Activated naive CD8-positive, alpha-beta T cell treated with anti-CD3 and anti-CD28 coated beads for 36 hours (primary cell): ENCODE measurements at places on chromosomes 1 and 21.

- DNase-seq, result no peak
Observed at GRCh38 chr1:88552226-88552625, 131.8 kb upstream of the PKN2 start.

DNA sequence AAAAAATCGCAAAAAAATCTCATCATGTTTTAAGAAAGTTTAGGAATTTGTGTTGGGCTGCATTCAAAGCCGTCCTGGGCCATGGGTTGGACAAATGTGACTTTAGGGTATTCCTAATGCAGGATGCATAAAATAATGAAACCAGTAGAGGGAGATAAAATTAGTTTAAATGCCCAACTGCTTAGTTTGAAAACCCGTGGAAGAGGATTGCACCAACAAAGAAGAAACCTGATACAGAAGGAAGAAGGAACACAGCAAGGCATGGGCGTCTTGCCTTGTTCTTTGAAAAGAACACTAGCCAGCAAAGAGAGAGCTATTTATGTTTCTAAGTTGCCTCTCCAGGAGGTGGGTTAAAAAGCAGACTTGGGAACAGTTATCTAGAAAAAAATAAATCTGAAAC lies 37.9 kb downstream of the WDR3 start:
- DNase-seq, result no peak

DNA sequence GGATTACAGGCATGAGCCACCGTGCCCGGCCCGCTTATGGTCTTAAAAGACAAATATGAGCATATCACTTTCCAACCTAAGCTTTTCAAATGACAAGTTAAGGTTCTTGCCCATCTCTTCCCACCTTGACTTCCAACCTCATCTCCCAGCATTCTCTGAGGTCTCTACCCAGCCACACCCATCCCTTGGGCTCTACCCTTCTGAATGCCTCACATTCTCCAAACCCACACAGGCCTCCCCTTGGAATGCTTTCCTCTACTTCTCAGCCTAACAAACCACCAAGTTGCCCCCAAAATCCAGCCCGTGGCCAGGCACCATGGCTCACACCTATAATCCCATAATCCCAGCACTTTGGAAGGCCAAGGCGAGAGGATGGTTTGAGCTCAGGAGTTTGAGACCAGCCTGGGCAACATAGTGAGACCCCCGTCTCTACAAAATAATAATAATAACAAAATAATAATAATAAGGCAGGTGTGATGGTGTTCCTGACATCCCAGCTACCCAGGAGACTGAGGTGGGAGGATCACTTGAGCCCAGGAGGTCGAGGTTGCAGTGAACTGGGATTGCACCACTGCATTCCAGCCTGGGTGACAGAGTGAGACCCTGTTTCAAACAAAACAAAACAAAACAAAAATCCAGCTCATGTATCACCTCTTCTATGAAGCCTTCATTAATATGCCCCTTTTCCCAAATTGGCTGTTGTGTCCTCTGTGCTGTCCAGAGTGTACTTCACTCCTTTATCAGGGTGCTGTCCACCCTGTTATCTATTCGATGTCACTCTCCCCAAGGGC lies 11.2 kb downstream of the DCST2 start:
- no peak for DNase-seq

- no peak for DNase-seq
Observed at GRCh38 chr1:155507945-155508344, 54.7 kb downstream of the ASH1L start.

DNA sequence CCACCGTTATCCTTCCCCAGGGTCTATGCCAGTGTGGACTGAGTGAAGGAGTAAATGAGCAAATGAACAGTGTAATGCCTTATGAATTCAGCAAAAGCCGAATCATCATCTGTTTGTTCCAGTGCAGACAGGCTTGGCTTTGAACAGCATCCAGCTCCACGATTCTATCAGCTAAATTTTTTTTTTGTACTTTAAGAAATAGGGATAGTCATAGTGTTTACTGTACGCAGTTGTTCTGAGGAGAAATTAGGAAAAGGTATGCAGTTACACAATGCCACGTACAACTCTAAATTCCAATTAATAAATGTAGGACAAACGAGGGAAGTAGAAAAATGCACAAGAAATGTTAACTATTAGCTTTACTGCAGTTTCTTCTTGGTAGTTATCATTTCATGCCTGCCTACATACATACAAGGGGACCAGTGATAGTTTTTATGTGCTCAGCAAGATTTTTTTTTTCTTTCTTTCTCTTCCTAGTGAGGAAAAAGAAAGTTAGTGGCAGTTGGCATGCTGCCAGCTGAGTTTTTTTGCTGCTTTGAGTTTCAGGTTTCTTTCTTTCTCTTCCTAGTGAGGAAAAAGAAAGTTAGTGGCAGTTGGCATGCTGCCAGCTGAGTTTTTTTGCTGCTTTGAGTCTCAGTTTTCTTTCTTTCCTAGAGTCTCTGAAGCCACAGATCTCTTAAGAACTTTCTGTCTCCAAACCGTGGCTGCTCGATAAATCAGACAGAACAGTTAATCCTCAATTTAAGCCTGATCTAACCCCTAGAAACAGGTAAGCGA lies at the start of gene IFI44L:
Gene IFI44L, plus strand, starts transcription at position 646 of the 777 bp plus-strand sequence. CDS start 7,468 bp downstream, outside the sequence.
- peak; percentile 63 for DNase-seq

- no peak for DNase-seq
Observed at GRCh38 chr1:211381481-211382181, 55.0 kb downstream of the TRAF5 start.

- DNase-seq, result no peak
Observed at GRCh38 chr1:16172964-16173446, 17.1 kb upstream of the EPHA2 start.

DNA sequence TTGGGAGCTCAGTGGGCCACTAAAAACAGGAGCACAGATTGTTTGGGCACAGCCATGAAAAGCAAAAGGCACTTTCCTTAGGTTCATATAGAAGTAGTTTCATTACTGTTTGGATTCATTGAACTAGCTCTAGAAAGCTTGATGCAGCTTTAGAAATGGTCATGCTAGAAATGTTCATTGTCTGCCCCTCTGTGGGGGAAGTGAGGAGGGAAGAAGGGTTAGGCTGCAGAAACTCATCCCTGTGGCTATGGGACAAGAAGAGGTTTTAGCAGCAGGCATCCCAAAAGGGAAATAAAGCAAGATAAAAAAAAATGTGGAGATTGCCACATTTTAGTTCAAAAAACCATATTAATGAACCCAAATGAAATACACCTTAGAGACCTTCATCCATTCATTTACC lies 359.6 kb upstream of the PTBP2 start:
- no peak for DNase-seq

GRCh38 chr21:34973685-34974084 lies 75.4 kb downstream of the RUNX1 start:
- DNase-seq, result no peak

DNA sequence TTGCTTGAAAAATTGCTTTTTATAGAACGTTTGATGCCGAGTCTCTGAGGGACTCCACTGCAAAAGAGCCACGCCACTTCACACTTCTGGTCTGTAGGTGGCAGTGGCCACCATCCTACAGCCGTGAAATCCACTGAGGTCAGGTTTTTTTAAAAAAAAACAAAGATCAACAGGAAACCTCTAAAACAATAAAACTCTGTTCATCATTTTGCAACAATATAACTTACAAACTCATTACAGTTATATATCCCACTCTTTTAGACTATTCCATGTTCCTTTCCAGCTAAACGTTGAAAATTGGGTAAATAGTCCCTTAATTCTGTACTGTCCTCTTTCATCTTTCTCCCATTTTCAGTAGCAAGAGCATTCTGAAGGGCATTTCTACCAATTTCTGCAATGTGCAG lies 64.6 kb upstream of the FMN2 start:
- DNase-seq, result peak; percentile 12

DNA sequence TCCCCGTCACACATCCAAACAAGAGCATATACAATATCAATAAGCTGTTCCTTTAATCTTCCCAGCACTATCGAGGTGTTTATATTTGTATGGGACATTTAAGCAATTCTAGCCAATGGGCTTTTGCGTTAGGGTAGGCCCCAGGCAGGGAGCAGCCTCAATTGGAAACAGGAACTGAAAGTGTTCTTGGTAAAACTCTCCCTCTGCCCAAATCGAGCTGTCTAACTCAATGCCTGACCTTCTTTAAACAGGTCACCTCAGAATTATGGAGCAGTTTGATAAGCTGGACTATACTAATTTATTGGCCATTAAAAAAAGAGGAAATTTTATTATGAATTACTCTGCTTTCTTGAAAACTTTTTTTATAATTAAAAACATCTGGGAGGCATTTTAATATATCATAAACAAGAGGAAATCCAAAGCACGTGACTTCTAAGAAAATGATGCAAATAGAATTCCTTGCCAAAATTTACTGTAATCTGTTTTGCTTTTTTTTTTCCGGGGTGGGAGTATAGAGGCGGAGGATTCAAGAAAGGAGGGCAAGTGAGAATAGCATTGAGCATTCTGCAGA lies 498.1 kb downstream of the LMO4 start:
- no peak for DNase-seq

DNA sequence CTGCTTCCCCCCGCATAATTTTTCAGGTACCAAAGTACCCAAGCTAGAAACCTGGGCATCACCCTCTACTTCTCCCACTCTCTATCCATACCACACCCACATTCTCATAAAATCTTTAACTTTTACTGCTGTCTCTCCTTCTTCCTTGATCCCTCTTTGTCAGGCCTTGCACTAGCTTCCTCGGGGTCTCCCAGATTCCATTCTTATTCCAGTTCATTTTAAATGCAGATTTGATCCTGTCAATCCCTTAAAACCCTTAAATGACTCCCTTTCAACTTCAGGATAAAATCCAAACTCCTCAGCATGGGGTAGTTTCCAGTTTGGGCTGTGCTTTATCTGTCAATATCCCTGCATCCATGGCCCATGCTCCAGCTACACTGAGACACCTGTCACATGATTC lies 343.5 kb downstream of the PBX1 start:
- DNase-seq, result no peak

- no peak for DNase-seq
Observed at GRCh38 chr1:248696261-248696660, 6.3 kb downstream of the OR14I1 start.

- DNase-seq, result no peak
Observed at GRCh38 chr1:200376528-200376927, 33.3 kb downstream of the ZNF281 start.

DNA sequence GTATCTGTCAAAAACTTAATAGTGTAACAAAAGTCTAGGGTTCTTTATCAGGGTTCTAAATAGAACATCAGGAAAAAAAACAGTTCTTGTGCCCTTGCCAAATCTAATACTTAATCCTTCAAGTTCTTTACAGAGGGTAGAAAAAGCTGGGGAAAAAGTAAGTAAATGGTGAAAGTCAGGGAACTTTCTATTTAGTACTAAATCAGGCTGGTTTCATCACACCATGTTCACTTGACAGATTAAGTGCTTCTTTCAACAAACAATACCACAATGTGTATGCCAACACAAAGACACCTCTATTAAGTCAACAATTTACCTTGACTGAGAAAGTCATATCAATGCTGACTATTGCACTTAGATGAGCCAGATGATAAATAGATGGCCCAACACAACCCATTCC lies 9.7 kb downstream of the DBT start:
- DNase-seq, result no peak

DNA sequence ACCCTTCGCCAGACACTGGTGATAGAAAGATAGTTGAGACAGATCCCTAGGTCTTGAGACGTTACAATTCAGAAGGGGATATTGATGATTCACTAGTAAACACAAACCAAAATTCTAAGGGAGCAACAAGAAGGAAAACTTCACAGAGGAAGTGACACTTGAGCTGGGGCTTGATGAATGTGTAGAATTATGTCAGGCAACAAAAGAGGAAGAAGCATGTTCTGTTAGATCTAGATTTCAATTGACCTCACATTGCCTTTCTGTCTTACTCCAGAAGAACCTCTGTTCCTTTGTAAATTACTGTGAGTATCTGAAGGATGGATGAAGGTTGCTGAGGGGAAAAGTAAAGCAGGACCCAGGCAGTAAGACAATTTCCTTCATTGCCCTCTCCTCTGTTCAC lies 328.2 kb downstream of the KCTD3 start:
- no peak for DNase-seq

DNA sequence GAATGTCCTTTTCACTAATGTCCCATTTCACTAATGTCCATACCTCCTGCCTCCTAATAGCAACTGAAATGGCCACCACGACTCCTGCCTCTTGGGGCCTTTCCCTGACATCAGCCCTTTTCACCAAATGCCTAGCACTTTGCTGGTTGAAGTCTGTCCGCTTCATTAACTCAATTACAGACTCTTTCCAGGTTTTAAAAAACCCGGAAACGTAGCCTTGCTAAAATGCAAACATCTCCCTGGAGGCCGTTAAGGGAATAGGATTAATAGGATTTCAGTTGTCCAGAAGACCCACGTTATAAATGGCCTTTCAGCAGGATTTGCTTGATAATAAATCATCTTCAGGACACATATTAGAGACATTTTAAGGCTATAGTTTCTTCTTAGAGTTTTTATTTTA lies 25.7 kb upstream of the ERO1B start:
- DNase-seq, result no peak

DNA sequence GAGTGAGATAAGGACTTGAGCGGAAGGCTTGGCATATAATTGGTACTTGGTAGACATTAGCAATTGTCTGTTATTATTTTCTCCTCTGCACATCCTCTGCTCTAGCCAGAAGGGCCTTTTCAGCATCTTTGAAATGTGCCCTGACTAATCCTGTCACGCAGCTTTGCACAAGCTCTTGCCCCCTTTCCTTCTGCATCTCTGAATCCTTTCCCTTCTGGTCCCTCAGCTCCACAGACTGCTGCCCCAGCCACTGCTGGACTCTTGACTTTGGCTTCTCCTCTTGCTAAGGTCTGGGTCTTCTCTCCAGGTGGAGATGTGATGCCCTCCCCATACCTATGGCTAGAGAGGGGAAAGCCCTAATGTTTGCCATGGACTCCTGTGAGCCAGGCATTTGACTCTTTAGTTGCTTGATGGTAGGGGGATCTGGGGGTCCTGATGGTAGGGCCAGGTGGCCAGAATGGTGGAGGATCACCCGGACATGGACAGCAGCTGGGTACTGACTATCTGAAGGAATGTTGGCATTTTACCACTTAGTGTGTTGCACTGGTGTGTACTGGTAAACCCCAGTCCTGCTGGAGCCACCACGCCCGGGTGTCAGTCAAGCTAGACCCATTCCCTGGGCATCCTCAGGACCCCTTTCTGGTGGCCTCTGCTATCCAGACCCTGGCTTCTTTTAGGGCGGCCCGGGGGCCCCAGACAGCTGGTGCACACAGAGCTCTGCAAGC lies 4.4 kb downstream of the HPCA start:
- DNase-seq, result no peak

DNA sequence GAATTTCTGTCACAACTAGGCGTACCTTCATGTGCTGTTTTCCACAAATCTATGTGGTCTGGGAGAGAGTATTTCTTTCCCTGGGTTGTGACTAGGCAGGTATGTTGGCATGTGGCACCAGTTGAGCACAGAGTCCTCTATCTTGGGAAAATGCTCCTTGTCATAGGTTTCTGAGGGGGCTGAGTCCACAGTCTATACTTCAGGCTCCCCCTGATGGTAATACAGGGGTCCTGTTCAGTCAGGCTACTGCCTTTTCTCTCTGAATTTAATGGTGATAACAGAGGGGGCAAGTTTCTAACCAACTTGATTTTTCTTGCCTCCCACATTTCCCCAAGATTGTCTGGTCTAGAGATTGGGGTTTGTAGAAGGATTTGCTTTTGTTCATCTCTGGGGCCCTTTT lies 35.8 kb downstream of the VANGL1 start:
- DNase-seq, result no peak
